ENCODE measurements at places on chromosomes 16 and 17.

DNA sequence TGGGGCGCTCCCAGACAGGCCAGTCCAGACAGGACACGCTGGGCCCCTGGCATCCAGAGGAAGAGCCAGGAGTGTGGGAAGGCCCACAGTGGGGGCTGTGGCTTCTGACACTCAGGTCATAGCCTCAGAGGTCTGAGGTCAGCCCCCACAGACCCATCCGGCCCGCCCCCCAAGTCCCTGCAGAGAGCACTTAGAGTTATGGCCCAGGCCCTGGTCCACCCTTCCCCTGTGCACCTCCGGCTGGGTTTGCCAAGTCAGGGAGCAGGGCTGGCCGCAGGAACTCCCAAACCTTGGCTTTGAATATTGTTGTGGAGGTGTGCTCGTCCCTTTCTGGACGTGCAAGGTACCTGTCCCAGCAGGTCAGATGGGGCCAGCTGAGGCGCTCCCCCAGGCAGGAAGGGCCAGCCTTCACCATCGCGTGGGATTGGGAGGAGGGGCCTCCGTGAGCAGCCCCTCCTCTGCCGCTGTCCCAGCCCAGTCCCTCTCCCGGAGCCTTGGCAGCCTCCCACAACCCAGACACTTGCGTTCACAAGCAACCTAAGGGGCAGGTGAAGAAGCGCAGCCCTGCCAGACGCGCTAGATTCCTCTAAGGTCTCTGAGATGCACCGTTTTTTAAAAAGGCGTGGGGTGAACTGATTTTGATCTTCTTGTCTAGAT, 74.6 kb downstream of the SOCS1 start:
- DNase-seq: no peak

- no peak for DNase-seq
Measured at GRCh38 chr17:27232328-27232727, 61.6 kb upstream of the WSB1 start.

- DNase-seq: peak; percentile 37
Measured at GRCh38 chr17:16922386-16923096, 49.4 kb downstream of the TNFRSF13B start.

DNA sequence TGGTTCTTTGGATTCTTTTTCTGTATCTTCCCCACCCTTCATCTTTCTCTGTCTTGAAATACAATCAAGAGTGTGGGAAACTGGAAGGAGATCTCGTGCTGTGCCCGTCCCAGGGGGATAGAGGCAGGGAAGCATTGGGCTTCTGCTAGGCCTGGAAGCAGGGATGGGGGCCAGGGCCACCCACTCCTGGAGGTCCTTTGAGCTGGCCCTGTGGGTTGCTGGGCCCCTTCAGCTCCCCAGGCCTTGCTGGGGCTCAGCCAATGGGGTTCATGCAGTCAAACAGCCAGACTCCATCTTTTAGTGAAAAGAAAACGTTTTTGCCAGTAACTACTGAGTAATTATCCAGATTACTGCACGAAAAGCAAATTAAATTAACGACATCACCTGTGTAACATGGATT, 67.8 kb downstream of the CCDC182 start:
- no peak for DNase-seq

- DNase-seq: no peak
Measured at GRCh38 chr17:81821147-81821546, 11.9 kb downstream of the MCRIP1 start.

DNA sequence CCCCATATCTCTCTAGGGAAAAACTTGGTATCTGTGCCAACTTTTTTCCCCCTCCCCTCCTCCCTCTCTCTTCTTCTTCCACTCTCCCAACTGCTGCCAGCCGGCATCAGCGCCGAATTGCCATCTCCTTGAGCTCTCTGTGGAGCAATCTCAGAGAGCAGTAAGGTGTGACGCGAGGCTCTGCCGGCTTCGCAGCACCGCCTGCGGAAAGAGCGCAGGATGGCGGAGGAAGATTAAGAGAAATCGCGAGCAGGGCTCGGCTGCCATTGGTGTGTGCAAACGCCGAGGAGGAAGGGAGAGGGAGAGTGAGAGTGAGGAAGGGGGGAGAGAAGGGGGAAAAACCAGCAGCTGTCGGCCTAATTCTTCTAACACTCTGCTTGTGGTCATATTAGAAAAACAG, 44.2 kb downstream of the NEUROD2 start:
- DNase-seq: no peak

DNA sequence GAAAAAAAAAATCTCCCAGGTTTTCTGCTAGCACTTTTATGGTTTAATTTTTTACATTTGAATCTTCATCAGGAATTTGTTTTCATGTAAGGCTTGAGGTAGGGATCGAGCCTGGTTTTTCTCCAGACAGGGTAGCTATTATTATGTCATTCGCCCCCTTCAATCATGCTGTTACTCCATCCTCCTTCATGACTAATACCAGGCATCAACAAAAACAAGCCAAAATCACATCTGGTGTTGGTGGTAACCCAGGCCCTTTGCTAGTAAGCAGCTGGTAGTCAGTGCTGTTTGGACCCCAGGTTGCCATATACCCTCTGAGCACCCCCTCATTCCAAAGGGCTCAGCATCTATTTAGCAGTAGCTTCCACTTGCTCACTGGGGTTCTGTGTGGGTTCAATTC, 29.5 kb downstream of the DRC3 start:
- no peak for DNase-seq

DNA sequence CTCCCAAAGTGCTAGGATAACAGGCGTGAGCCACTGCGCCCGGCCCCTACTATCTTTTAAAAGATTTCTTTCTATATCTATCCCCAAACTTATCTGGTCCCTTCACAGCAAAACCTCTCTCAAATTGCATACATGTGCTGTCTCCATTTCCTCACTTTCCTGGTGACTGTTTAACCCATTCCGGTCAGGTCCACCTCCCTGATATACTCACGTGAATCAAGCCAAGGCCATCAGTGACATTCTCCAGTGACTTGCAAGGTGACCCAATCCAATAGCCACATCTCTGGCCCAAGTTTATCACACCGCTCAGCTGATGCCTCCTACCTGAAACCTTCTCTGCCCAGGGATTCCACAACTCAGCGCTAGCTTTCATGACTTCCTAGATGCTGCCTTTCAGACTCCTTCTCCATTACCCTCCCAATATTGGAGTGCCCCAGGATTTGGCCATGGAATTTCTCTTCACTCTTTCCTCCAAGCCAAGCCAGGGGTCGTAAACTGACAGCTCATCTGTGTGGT, 1.4 kb upstream of the CTCF start:
- DNase-seq: no peak

DNA sequence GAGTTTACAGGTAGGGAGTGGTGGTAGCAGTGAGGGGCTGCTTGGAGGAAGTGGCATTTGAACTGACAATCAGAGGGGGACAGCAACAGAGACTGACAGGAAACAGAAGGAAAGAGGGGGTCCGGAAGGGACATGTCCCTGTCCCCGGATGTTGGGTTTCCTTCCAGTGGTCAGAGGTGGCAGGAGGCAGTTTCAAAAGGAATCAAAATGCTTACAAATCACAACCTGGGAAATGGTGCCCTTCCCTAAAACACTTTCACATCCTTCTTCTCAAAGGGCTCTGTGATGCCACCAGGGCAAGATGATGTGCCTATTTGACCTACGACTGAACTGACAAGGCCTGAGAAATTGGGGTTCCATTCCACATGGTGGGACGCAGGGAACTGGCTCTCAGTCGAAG, 19.7 kb downstream of the ADGRG1 start:
- DNase-seq: no peak

GRCh38 chr17:19986941-19987861, 9.6 kb upstream of the AKAP10 start:
- DNase-seq: no peak

GRCh38 chr17:27919079-27919478, 25.9 kb upstream of the LYRM9 start:
- DNase-seq: no peak

DNA sequence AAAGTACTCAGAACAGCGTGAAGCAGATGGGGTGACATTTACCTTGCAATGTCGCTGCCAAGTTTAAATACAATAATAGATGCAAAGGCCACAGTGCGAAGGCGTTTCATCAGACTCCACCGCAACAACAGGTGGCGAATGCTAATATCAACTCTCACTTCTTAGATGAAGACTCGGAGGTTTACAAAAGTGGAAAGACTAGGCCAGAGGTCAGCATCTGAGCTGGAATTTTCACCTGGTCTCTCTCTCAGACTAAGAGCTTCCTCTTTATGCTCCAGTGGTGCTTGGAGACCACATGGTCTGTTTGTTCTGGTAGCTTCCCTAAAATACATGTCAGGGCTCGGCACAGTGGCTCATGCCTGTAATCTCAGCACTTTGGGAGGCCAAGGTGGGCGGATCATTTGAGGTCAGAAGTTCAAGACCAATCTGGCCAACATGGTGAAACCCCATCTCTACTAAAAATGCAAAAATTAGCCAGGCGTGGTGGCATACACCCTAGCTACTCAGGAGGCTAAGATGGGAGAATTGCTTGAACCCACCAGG, 169.1 kb downstream of the XYLT1 start:
- no peak for DNase-seq

- peak; percentile 59 for DNase-seq
Measured at GRCh38 chr17:78241277-78242023, 10.0 kb downstream of the TMEM235 start.

- no peak for DNase-seq
Measured at GRCh38 chr17:43915559-43915958, 8.2 kb upstream of the MPP2 start.

DNA sequence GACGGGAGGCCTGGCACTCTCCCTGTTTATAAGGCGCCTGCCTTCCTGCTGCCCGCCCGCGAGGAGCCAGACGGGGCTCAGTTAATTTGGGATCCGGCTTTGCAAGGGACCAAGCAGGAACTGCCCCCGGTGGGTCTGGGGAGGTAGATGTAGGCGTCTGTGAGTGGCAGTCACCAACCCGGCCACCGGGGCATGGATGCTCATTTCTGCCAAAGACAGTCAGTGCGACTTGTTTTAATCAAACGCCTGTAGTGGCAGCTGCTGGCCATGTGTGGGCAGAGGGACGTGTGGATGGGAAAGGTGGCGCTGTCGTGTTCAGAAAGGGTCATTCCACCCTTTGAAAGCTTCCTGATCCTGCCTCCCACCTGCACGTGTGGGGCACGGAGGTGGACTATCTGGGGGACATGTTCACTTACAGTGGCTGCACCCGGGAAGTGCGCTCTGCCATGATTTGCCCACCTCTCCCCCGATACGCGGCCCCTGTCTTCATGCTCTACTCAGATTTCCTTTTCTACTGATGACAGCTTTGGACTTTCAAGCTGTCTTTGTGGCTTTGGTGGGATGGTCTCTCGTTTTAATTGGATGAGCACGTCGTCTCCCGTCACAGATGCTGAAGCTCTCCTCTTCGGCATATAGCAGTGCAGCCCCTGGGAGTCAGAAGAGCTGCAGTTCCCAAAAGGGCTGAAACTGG, 60.3 kb upstream of the CIBAR2 start:
- no peak for DNase-seq
